ENCODE measurements at places on chromosomes 7 and 10. TPM values are rescaled to one million over a fixed set of nuclear protein-coding genes. Genes with fewer than 3 reads are reported as not detected.

DNA sequence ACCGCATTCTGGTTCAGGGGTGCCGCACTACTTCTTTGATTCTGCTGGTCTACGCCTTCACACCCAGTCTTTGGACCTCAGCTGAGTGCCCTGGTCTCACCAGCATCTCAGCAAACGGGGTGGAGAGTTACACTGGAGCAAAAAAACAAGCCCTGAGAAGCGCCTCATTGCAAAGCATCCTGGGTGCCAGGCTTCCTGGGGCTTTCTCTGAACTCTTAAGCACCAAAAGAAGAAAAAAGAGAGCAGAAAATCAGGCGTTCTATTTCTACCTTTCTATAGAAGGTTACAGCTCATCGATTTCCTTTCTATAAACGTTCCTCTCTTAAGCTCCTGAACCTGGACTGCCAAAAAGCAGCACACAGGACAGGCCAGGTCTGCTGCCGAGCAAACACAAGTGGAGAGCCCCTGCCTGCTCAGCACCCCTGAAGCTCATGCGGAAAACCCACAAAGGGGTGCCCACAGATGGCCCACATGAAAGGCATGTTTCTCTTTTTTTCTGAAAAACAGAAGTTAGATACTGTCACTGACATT is 217.9 kb downstream of the SFMBT2 start:
- DNase-seq, result no peak
- peaks cover 38% of the 10 kb centered on the region for H3K36me3 ChIP-seq
- peak overlapping the region; percentile 79 for H3K4me3 ChIP-seq
- no peaks in the 10 kb centered on the region for H3K27me3 ChIP-seq
- peaks cover 42% of the 10 kb centered on the region for H3K4me1 ChIP-seq
- peak overlapping the region; percentile 14 for H3K27ac ChIP-seq

DNA sequence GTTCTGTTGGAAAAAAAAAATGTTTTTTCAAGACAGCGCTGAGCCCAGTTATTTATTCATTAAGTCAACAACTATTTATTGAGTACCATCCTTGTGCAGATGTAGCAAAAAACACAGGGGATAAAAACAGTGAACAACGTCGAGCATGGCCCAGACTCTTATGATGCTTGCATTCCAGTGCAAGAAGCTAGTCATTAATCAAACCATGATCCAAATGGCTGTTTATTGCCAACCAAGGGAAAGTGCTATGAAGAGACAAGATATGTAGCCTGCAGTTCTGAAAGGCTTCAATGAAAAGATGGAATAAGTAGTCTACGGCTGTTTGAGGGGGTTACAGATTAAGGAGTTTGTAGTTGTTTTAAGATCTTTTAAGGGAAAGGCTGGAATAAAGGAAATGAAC is 262.3 kb downstream of the NEBL start:
- no peak overlapping the region for H3K27ac ChIP-seq
- no peak overlapping the region for H3K4me3 ChIP-seq
- H3K27me3 ChIP-seq, result no peaks in the 10 kb centered on the region
- DNase-seq, result no peak
- peaks cover 11% of the 10 kb centered on the region for H3K36me3 ChIP-seq
- no peaks in the 10 kb centered on the region for H3K4me1 ChIP-seq

DNA sequence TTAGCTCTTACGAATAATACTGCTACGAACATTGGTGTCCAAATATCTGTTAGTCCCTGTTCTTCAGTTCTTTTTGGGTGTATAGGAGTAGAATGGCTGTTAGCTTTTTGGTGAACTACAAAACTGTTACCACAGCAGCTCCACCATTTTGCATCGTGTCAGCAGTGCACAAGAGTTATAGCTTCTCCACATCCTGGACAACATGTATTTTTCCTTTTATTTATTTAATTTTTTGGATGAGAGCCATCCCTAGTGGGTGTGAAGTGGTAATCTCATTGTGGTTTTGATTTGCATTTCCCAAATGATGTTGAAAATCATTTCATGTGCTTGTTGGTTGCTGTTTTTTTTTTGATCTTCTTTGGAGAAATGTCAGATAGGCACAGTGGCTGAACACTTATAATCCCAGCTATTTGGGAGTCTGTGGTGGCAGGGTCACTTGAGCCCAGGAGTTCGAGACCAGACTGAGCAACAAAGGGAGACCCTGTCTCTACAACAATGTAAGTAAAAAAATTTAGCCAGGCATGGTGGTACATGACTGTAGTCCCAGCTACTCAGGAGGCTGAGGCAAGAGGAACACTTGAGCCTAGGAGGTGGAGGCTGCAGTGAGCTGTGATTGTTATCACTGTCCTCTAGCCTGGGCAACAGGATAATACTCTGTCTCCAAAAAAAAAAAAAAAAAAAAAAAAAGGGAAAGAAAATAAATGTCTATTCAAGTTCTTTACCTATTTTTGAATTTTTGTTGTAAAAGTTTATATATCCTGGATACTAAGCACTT is 31.7 kb downstream of the TRIM24 start:
- no peak overlapping the region for H3K27ac ChIP-seq
- peaks cover 6% of the 10 kb centered on the region for H3K36me3 ChIP-seq
- H3K4me1 ChIP-seq, result peaks cover 31% of the 10 kb centered on the region
- no peaks in the 10 kb centered on the region for H3K27me3 ChIP-seq
- DNase-seq, result no peak
- no peak overlapping the region for H3K4me3 ChIP-seq

GRCh38 chr7:71272509-71273490 is 140.9 kb downstream of the GALNT17 start:
- no peaks in the 10 kb centered on the region for H3K27me3 ChIP-seq
- DNase-seq, result no peak
- H3K4me3 ChIP-seq, result no peak overlapping the region
- no peak overlapping the region for H3K27ac ChIP-seq
- H3K4me1 ChIP-seq, result no peaks in the 10 kb centered on the region

DNA sequence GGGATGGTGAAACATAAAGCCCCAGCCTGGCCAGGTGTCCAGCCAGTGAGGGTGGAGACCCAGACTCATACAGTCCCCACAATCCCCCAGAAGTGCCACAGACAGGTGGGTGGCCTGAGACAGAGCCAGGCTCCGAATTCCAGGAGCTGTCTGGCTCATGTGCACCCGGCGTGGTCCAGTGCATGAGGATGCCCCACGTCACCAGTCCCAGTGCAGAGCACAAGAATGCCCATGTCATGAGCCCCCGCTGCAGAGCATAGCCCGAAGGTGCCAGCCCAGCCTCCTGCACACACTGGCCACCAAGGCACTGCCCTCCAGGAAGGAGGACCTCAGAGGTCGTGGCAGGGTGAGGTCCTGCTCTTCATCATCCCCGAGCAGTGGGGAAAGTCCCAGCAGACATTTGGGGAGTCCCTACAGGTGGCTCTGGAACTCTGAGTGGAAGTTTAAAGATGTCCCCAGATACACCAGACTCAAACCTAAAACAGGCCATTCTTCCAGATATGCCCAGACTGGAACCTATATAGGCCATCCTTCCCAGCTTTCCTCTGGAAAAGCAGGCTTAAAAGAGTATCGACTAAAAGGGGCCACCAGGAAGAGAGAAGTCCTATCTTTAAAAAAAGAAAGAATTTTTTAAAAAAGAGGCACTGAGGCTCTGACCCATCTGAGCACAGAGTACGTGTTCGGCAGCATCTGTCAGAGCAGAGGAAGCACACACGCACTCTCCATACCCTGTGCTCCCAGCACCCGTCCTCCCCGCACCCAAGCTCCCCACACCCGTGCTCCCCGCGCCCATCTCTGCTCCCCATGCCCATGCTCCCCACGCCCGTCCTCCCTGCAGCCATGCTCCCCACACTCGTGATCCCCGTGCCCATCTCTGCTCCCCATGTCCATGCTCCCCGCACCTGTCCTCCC is 11.5 kb downstream of the DIP2C start:
- DNase-seq, result no peak
- H3K36me3 ChIP-seq, result no peaks in the 10 kb centered on the region
- H3K4me3 ChIP-seq, result no peak overlapping the region
- no peak overlapping the region for H3K27ac ChIP-seq
- peaks cover 11% of the 10 kb centered on the region for H3K4me1 ChIP-seq

DNA sequence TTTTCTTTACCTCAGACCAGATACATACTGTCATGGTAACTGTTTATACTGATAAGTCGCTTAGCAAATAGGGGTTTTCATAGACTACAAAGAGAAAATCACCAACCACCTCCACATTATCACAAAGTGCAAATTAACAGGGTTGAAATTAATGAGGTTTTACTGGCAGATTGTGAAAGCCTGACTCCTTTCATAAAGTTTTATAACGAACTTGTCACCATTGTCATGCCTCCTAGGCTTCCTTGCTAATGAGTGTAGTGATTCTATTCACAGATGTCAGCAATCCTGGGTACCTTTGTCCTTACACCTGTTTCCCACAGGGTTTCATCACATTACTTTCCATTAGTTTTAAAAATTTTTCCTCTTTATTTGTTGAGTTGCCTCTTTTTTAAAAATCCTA is 142.3 kb upstream of the PTN start:
- H3K36me3 ChIP-seq, result no peaks in the 10 kb centered on the region
- H3K27ac ChIP-seq, result no peak overlapping the region
- DNase-seq, result no peak
- H3K4me1 ChIP-seq, result no peaks in the 10 kb centered on the region

GRCh38 chr7:157558516-157558874 is 221.7 kb downstream of the DNAJB6 start:
- no peaks in the 10 kb centered on the region for H3K27me3 ChIP-seq

DNA sequence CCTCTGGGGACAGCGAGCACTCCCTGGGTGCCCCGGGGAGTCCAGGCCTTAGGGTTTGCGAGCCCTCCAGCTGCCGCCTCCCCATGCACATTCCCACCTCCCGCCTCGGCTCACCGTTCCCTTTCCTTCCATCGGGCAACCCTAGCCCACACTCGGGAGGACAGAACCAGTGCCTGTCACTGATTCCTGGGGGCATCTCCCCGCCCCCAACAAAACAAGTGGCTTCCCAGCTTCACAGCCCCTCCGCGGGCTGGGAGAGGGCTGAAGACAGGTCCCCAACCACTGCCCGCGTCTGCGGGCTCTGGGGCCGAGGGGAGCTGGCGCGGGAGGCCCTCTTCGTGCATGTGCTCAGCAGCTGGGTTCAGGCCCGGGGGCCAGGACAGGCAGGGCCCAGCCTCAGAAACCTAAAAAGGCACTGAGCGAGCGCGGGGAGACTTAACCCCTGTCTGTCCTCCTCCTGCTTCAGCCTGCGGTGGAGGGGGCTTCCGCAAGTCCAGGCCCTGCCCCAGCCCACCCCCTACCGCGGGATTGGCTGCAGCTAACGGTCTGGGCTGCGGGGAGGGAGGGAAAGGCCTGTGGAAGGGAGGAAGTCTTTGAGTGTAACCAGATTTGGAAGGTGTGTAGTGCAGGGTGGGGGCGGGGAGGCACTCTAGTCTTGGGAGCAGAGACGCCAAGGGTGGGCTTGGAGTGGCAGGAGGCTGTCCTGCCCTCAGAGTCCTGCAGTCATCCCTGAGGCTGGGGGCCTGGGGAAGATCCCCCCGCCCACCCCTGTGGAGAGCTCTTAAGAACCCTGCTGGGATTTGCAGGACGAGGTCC is 1.2 kb downstream of the FLNC start:
- no peaks in the 10 kb centered on the region for H3K36me3 ChIP-seq
- H3K27me3 ChIP-seq, result peaks cover 8% of the 10 kb centered on the region
- DNase-seq, result no peak
- H3K27ac ChIP-seq, result no peak overlapping the region
- H3K4me3 ChIP-seq, result no peak overlapping the region

- H3K4me1 ChIP-seq, result peaks cover 32% of the 10 kb centered on the region
- H3K27me3 ChIP-seq, result peaks cover 52% of the 10 kb centered on the region
- no peak overlapping the region for H3K27ac ChIP-seq
- no peak for DNase-seq
- peak overlapping the region; percentile 84 for H3K4me3 ChIP-seq
- no peaks in the 10 kb centered on the region for H3K36me3 ChIP-seq
Measured at GRCh38 chr10:21516242-21517131, 9.0 kb downstream of the SKIDA1 start.

DNA sequence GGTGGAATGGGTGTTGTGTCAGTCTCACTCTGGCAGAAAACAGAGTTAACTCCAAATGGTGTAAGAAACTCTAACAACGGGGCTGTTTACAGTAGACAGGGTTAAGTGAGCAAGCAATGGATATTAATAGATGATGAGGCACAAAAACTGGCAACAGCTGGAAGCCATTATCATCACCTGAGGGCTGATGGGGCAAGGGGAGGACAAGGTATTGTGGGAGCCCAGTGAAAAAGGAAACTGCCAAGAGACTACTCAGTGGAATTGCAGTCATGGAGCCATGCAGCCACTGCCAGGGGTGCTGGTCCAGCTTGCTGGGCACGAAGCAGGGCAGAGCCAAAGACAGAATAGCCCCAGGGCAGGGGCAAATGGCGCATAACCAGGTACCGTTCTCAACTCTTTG is 260.7 kb downstream of the BICC1 start:
- no peaks in the 10 kb centered on the region for H3K36me3 ChIP-seq
- no peaks in the 10 kb centered on the region for H3K4me1 ChIP-seq
- no peak overlapping the region for H3K4me3 ChIP-seq
- no peaks in the 10 kb centered on the region for H3K27me3 ChIP-seq
- no peak for DNase-seq
- no peak overlapping the region for H3K27ac ChIP-seq

DNA sequence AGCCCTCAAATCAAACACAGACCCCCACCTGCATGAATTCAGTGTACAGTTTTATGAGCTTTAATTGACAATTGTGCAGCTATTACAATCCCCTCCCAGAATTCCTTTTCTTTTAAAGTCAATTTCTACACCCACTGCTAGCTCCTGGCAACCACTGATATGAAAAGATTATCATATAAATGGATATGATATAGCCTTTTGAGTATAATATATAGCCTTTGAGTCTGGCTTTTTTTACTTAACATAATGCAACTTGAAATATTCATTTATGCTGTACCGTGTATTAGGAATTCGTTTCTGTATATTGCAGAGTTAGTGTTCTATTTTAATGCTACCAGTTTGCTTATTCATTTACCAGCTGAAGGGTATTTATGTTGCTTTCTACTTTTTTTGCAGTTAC is 127.7 kb downstream of the CCSER2 start:
- no peaks in the 10 kb centered on the region for H3K27me3 ChIP-seq
- H3K27ac ChIP-seq, result no peak overlapping the region
- H3K36me3 ChIP-seq, result peaks cover 15% of the 10 kb centered on the region
- peaks cover 19% of the 10 kb centered on the region for H3K4me1 ChIP-seq
- no peak overlapping the region for H3K4me3 ChIP-seq

GRCh38 chr7:33099154-33099940 is 9.9 kb downstream of the RP9 start:
- no peaks in the 10 kb centered on the region for H3K27me3 ChIP-seq
- H3K27ac ChIP-seq, result no peak overlapping the region
- H3K4me1 ChIP-seq, result peaks cover 8% of the 10 kb centered on the region
- no peak for DNase-seq
- H3K36me3 ChIP-seq, result peaks cover 23% of the 10 kb centered on the region

GRCh38 chr7:132429181-132429580 is 147.1 kb downstream of the PLXNA4 start:
- no peak for DNase-seq
- H3K36me3 ChIP-seq, result peaks cover 2% of the 10 kb centered on the region
- peak overlapping the region; percentile 85 for H3K27ac ChIP-seq

The FAM221A gene
- 6.4 TPM for total RNA-seq

The PTEN gene
- 75.3 TPM for total RNA-seq

The LRRC17 gene
- 0.81 TPM for total RNA-seq

The TMEM26 gene
- not detected for total RNA-seq

The NEURL1 gene
- total RNA-seq, result 1.4 TPM

The SFRP5 gene
- not detected for total RNA-seq
